ENCODE measurements at places on chromosomes 5 and 9. TPM values are rescaled to one million over a fixed set of nuclear protein-coding genes. Genes with fewer than 3 reads are reported as not detected.

GNA14 gene
- 3.6 TPM for polyA plus RNA-seq

AGXT2 gene
- not detected for polyA plus RNA-seq

FOXD4L3 gene
- 0.29 TPM for polyA plus RNA-seq

DNA sequence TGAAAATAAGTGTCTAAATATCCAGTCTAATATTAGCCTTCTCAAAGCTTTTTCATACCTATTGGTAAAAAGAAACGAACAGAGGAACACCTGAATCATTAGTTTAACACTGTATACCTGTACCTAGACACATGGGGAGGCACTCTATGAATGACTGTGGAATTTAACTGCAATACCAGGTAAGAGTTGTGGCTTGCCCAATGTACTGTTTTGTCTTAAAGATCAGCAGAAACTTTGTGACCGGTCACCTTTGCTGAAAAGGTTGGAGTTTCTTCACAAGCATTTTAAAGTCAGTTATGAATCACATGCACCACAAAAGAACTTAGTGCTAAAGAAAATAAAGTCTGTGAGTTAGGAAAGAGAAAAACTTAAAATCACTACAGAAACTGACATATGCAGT, 2.4 kb downstream of the PGGT1B start:
- DNase-seq = no peak

DNA sequence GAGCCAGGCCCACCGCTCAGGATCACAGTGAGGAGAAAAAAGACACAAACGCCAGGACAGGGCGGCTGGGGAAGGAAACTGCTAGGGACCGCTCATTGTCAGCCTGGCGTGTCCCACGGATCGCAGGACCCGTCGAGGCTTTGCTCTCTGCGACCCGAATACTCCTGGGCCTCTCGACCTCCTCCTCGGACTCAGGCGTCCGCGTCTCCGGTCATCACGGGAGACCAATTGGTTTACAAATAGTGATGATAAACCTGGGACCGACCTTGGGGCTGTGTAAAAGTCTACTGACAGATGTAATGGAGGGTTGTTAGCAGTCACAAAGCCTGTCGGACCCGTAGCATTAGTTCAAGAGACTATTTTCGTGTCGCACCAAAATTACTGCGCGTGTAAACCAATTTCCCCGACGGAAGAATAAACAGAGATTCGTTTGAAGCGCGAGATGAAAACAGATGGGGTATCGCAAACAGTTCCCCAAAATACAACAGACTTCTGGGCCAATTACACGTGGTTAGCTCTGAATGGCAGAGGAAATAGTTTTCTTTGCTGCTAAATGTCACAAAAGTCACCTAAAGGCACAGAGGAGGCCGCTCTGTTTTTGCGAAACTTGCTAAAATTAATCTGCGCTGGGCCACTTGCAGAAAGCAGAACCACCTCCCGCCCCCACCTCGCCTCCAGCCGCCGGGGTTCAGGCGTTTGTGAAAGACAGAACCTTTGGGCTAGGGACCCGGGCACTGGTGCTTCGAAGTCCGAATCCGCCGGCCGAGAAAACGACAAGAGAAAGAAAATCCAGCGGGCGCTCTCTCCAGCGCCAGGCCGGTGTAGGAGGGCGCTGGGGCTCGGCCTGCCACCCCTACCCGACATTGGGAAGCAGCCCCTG, 67.6 kb downstream of the FOXD1 start:
- no peak for DNase-seq

All from forelimb muscle (tissue), 1 donor.